ENCODE measurements at places on chromosomes 2 and 18.

GRCh38 chr2:21667638-21668037, 543.9 kb downstream of the TDRD15 start:
- no peak for DNase-seq

DNA sequence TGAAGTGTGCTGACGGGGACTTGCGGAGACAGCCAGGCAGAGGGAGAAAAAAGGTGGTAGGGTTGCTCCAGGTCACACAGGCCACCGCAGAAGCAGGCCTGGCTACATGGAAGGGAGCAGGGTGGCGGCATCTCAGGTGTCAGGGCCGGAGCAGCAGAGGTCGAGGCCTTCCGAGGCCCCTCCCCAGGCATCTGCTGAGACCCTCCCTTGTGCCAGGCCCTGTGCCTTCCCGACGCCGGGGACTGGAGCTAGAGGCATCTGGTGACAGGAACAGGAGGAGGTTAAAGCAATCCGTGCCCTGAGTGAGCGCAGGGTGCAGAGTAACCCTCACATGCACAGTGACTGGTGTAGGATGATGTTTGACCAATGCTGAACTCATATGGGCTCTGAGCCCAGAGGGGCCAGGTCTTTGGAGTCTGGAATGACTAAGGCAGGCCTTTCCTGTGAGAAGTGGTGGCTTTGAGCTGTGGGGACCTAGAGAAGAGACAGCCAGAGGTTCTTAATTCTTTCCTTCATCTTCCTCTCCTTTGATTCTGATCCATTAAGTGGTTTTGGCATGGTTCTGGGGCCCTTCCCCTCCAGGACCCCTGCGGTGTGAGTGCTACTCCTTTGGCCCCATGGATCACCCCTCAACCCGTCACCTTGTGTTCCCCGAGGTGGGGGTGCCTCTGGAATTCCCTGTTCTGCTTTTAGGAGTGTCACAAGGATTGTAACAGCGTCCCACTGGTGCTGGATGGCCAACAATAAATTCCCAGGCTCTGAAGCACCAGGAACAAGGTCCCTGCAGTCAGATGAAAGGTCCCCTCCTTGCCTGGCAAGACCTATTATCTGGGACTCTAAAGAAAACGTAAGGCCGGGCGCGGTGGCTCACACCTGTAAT, 72.1 kb downstream of the KLHL29 start:
- DNase-seq, result no peak

- no peak for DNase-seq
These were observed 12.2 kb upstream of the BOD1L2 start for GRCh38 chr18:57134618-57135135.

GRCh38 chr2:15053542-15053941, 421.0 kb downstream of the LRATD1 start:
- no peak for DNase-seq

- DNase-seq, result peak; percentile 83
These were observed 1.6 kb downstream of the OR6B3 start for GRCh38 chr2:240051697-240052096.

- DNase-seq, result no peak
These were observed 23.9 kb downstream of the CLIP4 start for GRCh38 chr2:29139152-29139551.

GRCh38 chr2:70668911-70669310, 99.1 kb downstream of the ADD2 start:
- DNase-seq, result no peak

GRCh38 chr2:5250482-5250881, 441.7 kb upstream of the SOX11 start:
- no peak for DNase-seq

GRCh38 chr18:7678801-7679200, 111.7 kb downstream of the PTPRM start:
- no peak for DNase-seq

DNA sequence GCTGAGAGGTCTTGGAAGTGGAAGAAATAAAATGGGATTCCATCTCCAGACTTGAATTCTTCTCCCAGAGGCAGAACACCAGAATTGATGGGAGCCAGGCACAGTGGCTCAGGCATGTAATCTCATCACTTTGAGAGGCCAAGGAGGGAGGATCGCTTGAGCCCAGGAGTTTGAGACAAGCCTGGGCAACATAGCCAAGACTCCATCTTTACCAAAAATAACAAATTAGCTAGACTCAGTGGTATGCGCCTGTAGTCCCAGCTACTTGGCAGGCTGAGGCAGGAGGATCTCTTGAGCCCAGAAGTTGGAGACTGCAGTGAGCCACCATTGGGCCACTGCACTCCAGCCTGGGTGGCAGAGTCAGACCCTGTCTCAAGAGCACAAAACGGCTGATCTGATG, 144.3 kb downstream of the C1D start:
- no peak for DNase-seq

DNA sequence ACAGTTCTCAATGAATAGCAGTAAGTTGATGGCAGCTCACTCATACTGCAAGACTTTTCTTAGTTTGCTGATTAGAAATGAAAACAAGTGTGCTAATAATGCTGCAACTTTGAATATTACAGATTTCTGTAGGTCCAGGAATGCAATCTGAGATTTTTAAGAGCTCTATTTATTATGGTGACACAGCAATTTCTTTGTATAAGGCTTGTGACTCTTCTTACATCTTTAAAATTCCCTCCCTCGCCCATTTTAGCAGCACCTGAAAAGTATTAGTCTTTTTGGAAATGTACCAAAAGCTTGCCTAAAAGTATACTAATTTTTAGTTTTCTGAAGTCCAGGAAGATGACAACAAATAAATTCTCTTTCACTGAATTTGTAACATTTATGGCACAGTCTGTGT, 4.4 kb upstream of the HTR2B start:
- no peak for DNase-seq

- DNase-seq, result no peak
These were observed 41.5 kb downstream of the SUCLG1 start for GRCh38 chr2:84417453-84418145.

- DNase-seq, result no peak
These were observed 266.0 kb downstream of the SH3BP4 start for GRCh38 chr2:235217846-235218245.

GRCh38 chr18:78006774-78007260, 757.2 kb downstream of the GALR1 start:
- DNase-seq, result no peak

DNA sequence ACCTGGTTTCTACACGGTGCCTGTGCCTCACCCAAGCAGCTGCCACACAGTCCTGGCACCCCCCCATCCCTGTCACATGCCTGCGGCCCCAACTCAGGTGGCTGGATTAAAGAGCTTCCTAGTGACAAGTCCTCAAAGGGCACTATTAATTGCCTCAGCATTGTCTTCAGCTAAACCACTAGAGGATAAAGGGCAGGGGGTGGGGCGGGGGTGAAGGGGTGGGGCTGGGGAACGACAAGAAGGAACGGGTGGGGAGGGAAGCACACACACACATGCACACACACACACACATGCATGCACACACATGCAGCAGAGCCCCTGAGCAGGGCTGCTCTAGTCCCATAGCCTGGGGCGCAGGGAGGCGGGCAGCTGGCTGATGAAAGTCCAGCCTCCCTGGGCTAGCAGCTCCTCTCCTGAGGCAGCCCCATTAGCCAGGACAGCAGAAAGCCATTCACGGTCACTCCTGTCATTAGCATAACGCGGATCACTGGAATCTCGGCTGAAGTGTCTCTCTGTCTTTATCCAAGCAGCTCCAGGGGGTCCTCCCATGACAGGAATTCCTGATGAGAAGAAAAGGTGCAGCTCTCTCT, 7.4 kb upstream of the TEX261 start:
- no peak for DNase-seq

- DNase-seq, result no peak
These were observed 84.5 kb downstream of the PTRHD1 start for GRCh38 chr2:24708537-24709152.

GRCh38 chr2:46116553-46116991, 180.6 kb upstream of the EPAS1 start:
- DNase-seq, result no peak

DNA sequence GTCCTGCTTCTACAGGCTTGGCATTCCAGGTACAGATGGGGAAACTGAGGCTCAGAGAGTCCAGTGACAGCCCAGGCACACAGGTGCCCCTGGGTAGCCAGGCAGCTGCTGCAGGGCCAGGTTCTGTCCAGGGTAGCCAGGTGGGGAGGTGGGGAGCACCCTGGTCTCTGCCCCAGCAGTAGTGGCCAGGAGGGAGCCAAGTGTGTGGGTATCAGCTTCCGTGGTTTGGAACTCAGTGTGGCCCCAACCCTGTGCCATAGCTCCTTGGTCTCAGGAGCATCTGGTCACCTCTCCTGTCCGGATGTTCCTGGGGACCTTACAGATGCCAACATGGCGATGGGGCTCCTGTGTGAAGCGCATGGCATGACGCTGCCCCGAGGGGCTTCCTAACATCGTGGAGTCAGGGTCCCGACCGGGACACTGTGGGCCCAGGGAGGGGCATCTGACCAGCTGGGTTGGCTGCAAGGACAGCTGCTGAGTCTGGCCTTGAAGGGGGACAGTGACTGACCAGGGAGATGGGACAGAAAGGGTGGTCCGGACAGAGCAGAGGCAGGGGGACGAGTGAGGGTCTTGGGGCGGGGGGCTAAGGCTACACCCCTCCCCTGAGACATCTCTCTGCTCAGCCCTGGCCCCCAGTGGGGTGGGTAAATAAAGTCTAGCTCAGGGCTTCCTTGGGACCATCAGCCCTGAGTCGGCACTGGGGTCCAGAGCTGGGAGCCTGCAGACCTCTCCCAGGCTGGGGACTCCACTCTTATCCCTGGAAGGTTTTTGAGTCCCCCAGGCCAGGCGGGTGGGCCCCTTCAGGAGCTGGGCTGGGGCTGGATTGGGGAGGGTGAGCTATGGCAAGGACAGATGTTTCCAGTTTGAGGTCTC, 76.0 kb upstream of the SMAD7 start:
- DNase-seq, result no peak
